ENCODE measurements at places on chromosomes 1 and 21.

DNA sequence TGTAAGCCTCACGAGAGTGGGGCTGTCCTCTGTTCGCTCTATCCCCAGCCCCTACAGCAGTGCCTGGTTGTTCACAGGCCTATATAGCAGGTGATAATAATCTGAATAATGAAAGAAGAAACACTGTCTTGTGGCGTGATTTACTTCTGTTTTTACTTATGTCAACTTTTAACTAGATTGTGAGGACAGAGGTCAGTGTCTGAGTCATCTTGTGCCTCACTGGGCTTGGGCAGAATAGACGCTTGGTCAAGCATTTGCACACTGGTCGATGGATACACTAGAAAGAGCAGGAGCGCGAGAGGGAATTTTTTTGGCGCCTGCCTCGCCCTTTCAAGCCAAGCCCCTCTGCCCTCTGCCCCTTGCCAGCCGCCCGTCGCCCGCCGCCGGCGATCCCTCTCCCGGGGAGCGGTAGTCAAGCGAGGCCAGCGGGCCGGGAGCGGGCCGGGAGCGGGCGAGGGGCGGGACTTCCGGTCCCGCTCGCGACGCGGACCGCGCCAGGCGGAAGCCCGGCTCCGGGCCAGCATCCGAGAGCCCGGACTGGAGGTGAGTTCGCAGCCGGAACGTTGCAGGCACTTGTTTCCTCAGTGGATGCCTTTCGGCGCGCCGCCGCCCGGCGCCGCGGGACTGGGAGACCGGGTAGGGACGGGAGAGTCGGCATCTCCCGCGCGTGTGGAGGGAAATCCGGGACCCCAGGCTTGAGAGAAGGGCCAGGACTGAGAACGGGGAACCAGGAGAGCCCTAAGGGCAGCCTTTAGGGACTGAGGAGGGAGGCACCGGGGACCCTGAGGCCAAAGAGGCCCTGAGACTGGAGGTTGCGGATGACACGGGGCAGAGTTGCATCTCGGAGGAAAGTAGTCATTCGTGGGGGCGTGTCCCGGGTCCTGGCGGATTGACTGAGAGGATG lies at the start of gene DISP1:
Gene DISP1 (plus strand): TSS at position 504 of the 904 bp plus-strand sequence. CDS start 127,785 bp downstream, outside the sequence.
- peak; percentile 52 for DNase-seq

- DNase-seq = peak; percentile 47
These were observed 14.1 kb downstream of the HENMT1 start for GRCh38 chr1:108646648-108647269.

DNA sequence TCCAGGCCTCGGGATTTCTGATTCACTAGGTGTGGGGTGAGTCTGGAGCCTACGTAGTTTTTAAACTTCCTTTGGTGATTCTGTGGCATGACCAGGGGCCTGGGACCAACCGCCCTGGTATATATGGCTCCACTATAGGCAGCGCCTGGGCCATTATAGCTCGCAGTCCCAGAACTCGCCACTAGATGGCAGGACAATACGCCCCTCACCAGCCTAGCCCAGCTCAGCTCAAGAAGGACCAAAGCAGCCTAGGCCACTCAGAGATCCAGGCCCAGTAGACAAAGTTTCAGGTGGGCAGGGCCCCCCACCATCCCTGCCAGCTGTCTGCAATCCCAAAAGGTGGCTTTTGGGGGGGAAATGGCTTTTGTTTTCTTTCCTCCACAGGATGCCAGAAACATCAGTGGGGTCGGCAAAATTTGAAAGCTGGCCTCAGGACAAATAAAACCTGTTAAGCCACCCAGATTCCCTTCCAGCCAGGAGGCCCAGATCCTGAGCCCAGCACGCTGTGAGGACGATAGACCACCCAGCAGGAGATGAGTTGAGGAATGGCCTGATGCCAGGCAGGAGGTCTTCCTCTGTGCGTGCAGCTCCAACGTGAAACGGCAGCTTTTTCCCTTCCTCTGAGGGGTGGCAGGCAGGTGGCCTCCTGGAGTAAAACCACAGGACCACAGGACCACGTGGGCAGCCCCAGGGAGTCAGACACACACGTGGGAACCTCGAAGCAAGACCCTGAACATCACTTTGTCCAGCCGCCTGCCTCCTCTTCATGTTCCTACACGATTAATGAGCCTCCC lies 24.8 kb upstream of the TMEM51 start:
- peak; percentile 34 for DNase-seq

DNA sequence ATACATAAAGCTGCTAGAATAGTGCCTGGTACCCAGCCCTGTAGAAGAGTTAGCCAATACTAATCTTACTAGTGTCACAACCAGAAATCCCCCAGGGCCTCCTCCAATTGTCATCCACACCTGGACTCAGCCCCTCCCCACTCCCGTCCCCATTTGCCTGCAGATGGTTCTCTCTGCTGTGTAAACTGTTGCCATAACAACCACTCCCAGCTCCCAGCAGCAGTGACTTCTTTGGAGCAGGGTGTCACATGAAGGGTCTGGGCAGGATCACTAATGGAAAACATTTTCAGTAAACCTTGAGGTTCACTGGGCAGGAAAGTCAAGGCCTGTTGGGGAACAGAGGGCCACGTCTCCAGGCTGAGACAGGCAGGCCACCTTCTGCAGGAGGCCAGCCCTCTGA lies 126.0 kb upstream of the IPO9 start:
- no peak for DNase-seq

DNA sequence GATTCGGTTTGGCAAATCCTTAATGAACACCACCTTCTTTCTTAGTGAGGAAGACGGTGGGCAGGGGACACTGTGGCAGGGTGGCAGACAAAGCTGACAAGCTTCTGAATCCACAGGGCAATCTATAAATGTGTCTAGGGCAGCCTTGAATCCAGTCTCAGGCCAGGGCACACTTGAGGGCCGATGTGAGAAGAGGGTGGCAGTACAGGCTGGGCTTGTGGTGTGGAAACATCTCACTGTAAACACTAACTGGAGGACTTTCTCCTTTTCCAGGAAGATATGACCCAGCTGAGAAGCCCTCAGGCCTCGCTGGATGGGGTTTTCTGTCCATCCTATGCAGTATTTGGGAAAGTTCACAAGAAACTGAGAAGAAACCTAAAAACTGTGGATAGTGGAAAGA lies 46.5 kb downstream of the PKP1 start:
- no peak for DNase-seq

DNA sequence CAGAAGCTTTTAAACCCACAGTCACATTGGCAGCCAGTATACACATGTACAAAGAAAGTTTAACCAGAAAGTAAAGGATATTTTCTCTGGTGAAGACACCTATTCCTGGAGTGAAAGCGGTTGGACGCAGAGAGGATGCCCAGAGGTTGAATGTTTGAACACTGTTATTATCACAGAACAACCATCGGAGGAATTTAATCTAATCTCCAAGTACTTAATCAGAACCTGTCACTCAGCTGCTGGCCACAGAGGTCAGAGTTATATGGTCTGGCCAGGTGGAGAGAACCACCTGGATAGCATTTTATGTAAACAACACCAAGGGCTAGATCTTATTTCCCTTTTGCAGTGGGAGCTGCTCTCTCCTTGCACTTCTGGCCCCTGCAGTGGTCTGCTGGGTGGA lies 29.4 kb downstream of the SPATA46 start:
- DNase-seq = no peak

DNA sequence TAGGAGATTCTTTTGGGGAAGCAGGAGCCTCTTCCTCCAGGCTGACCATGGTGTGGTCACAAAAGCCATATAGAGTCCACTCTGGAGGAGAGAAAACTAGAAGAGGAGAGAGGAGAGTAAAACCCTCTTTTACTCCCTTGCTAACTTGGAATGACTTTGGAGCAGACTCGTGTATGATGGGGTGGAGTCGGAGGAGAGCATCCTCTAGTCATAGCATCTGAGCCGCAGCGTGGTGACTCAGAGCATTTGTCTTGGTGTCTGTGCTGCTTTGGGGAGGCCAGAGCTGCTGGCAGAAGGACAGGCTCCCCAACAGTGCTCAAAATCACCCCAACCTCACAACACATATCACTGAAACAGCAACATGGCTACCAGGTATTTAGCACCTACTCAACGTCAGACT lies 11.1 kb downstream of the HTR6 start:
- DNase-seq = no peak

DNA sequence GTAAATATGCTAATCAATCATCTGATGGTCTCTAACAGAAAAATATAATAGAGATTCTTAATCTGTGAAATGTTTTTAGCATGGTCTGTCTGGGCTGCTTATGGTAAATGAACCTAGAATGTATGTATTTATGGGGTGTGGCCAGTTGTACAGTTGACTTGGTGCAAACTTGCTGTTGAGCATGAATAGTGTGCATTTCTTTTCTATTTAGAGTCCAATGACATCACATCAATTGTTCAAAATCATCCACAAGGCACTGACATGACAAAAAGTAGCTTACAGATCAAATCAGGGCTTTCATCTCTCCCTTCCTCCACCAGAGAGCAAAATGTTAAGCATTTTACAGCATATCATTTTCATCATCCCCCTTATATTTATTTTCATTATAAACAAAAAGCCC lies 1010.3 kb downstream of the KCNT2 start:
- no peak for DNase-seq

DNA sequence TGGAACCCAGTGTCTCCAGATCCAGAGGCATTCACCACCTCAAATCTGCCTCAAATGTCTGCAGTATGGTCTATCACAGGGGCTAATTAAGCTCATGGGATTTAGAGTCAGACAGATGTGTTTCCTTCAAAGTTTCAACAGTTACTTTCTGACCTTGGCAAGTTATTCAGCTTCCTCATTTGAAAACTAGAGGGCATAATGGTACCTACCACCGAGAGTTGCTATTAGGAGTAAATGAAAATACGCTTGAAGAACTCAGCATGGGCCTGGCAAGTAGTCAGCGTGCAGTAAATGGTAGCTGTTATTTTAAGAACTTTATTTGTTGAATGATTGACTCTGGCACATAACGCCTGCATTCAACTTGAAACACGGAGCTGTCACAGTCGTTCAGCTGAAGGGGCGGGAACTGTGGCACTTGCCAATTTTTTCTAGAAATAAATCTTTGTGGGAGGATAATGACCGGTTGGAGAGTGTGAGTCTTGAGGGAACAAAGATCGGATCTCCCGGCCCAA lies 1.2 kb upstream of the CAP1 start:
- no peak for DNase-seq

- no peak for DNase-seq
These were observed 56.7 kb downstream of the MRPS6 start for GRCh38 chr21:34129901-34130715.

DNA sequence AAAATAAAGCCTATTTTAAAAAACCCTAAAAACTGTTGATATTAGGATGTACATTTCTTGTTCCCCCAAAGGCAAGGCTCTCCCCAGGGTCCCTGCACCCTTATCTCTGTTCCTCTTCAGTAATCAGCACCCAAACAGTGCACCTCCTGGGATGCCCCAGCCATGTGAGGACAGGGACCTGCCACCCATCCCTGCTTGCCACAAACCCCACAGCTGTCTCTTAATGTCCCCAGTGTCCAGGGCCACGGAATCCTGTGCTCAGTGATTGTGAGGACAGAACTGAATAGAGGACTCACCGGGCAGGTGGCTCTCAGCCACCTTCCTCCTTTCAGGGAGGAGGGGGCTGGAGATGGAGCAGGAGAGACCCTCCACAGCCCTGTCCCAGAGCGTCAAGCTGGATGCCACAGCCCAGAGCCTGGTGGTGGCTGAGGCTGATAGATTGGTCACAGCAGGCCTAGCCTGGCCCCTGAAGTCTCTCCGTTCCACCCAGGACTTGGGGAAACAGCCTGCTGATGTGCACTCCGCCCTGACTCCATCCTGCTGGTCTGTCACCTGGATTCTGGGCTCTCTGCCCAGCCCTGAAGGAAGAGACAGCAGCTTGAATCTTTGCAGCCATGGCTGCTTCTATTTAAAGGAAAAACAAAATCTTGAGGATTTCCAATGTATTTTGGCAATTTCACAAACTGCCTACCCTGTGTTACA lies 23.1 kb downstream of the RNF187 start:
- no peak for DNase-seq

DNA sequence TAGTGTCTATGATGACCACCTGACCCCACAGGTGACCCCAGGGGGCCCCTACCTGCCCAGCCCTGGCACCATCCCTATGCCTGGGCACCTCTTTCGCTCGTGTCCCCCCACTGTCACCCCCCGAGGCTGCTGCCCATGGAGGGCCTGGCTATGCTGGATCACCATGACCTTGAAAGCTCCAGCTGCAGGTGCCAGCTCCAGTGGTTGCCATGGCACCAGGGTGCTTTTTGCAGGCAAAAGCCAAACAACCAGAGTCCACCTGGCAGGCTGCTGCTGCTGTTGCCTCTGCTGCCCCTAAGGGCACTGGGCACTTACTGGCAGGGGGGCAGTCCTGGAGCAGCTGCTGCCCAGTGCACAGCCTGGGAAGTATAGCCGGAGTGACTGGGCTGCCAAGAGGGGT lies 21.7 kb downstream of the ETNK2 start:
- no peak for DNase-seq

DNA sequence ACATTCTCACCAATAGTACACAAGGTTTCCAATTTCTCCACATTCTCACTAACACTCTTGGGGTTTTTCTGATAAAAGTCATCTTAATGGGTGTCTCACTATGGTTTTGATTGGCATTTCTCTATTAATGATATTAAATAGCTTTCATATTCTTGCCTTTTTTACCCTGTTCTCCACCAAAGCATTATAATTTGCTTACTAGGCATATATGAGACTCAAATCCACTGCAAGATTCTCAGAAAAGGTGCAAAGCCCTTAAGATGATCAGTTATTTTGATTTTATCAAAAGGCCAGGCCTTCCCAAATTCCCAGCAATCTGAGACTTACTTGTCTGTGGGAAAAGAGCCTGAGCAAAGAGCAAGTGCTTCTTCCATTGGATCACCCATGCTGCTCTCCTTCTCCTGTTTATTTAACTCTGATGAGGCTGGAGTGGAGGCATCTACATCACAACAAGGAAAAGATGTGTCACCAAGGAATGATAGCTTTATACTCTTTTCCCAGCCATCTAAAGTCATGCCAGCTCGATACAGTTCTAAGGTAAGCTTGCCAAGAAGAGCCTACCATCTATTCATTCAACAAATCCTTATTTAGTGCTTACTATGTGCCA lies 24.6 kb downstream of the CLSPN start:
- DNase-seq = no peak

GRCh38 chr21:14737922-14738321 lies 191.8 kb upstream of the SAMSN1 start:
- DNase-seq = peak; percentile 2

DNA sequence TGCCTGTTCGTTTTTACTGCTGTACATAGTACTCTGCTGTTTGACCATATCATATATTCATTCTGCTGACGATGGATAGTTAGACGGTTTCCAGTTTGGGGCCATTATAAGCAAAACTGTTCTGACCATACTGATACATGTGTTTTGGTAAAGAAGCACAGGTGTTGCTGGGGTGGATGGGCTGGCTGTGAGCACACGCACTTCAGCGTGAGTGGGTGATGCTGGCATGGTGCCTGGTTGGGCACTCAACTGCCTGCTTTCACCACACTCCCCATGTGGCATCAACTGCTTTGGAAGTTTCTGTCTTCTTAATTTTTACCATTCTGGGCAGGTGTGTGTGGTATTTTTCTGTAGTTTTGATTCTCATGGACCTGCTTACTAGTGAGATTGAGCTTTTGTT lies 37.3 kb downstream of the ADARB1 start:
- DNase-seq = no peak

GRCh38 chr1:65066419-65066765 lies 81.6 kb upstream of the AK4 start:
- no peak for DNase-seq

- no peak for DNase-seq
These were observed 3.9 kb downstream of the BCAR3 start for GRCh38 chr1:93677729-93678128.

- peak; percentile 8 for DNase-seq
These were observed 105.3 kb upstream of the CLDN14 start for GRCh38 chr21:36584980-36585940.

Data from effector CD8-positive, alpha-beta T cell (primary cell).